ENCODE measurements at places on chromosomes 6 and 20.

DNA sequence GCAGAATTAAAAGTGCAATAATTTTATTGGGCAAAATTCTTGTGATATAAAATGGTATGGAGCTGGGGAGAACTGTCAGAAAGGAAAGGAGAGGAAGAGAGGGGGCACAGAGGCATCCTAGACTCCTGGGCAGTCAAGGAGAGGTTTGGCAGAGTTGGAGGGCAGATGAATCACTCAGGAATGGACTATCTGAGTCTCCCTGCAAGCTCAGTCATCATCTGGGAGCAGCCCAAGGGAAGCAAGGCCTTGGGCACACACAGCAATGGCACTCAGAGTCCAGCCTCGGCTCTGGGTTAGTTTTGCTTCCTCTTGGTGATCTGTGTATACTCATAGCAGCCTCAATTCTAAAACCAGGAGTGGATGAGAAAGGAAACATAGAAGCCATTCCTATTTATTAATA lies 67.2 kb downstream of the SLC22A1 start:
- DNase-seq: no peak

GRCh38 chr6:7267466-7268091 lies 45.4 kb downstream of the SSR1 start:
- DNase-seq: peak; percentile 59

DNA sequence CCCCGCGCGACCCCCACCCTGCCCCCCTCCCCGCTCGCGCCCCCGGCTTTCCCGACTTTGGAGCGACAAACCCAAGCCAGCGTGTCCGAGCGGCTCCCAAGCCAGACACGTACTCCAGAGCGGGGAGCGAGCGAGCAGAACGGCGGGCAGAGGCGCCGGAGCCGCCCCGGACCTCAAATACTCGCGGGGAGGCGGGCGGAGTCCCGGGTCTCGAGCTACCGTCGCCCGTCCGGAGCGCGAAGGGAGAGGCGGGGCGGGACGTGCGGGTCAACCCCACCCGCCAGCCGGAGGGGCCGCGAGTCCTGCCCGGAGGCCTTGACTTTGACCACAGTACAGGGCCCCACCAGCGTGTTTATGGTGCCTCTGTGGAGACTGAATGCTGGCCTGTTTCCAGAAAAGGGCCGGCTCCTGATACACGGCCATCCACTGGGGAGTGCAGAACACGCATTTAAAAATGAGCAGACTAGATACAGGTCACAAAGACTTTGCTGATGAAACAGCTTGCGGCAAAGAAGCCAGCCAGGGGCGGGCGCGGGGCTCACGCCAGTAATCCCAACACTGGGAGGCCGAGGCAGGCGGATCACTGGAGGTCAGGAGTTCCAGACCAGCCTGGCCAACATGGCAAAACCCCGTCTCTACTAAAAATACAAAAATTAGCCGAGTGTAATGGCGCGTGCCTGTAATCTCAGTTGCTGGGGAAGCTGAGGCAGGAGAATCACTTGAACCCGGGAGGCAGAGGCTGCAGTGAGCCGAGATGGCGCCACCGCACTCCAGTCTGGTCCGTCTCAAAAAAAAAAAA lies at the start of gene SERPINB6:
Gene SERPINB6, minus strand, starts transcription at position 148 of the 799 bp plus-strand sequence. CDS start 12,235 bp downstream, outside the sequence.
- DNase-seq: peak; percentile 73

DNA sequence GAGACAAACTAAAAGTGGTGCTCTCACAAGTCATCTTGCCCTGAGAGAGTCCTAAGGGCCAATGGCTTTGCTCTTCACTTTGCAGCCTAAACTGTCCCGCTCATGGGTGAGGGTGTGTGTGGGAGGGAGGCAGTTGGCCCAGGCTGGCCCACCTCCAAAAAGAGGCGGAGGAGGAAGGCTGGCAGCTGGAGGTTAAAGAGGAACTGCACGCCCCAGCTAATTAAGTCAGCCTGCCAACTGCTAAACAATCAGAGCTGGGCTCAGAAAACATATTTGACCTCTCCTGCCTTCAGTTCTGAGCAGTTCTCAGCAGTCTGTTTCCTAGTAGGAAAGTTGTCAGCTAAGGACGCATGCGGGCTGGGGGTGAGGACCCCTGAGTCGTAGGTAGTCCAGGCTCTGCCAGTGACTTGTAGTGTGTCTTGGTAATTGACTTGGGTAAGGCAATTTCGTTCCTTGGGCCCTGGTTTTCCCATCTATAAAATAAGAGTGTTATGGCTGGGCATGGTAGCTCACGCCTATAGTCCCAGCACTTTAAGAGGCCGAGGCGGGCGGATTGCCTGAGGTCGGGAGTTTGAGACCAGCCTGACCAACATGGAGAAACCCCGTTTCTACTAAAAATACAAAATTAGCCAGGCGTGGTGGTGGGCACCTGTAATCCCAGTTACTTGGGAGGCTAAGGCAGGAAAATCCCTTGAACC lies 17.0 kb downstream of the GSS start:
- DNase-seq: no peak

DNA sequence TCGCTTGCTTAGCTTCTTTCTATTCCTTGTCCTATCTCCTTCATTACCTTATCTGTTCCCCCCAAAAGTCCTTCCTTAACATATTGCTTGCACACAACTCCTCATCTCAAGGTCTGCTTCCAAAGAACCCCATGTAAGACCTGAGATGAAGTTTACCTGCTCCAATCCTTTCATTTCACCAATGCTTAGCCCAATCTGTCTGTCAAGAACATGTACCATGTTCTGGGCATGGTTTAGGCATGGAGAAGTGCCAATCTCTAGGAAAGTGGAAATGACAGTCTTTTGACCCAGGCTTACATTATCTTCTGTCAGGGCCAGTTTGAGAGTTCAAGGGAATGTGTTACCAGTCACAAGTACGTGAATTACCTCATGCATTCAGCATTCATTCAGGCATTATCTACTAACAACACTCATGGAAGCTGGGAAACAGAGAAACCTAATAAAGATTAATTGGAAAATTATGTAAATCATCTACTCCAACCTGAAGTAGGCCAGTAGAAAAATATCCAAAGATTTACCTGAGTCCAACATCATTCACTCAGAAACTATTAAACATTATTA lies 15.8 kb upstream of the TASP1 start:
- DNase-seq: no peak

DNA sequence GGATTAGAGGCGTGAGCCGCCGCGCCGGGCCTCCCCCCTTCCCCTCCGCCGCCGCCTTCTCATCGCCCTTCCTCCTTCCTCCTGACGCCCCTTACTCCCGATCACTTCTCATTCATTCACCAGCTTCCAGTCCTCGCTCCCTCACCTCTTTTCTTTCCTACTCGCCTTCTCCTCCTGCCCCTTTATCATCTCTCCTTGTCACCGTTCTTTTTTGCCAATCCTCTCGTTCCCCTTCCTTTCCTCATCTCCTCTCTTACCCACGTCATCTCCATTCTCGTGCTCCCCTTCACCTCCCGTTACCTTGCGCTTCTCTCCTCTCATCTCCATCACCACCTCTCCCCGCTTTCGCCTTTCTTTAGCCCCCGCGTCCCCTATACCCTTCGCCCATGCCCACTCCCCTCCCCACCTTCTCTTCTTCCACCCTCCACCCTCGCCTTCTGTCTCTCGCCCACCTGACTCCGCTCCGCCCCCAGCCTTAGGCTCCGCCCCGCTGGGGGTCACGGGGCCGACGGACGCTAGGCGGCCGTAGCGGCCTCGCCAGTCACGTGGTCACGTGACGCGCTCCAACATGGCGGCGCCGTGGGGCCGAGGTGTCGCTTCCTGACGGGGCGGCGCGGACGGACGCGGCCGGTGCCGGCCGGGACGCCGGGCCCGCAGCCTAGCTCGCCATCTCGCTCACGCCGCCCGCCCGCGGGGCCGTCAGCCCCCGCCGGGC lies at the start of gene ARFGEF2:
Gene ARFGEF2, plus strand, starts transcription at position 544 of the 715 bp plus-strand sequence. CDS start 179 bp downstream, outside the sequence.
- peak; percentile 91 for DNase-seq

- DNase-seq: no peak
Observed at GRCh38 chr20:2658414-2659354, 5.3 kb downstream of the IDH3B start.

- no peak for DNase-seq
Observed at GRCh38 chr6:166726201-166726600, 99.2 kb upstream of the RPS6KA2 start.

DNA sequence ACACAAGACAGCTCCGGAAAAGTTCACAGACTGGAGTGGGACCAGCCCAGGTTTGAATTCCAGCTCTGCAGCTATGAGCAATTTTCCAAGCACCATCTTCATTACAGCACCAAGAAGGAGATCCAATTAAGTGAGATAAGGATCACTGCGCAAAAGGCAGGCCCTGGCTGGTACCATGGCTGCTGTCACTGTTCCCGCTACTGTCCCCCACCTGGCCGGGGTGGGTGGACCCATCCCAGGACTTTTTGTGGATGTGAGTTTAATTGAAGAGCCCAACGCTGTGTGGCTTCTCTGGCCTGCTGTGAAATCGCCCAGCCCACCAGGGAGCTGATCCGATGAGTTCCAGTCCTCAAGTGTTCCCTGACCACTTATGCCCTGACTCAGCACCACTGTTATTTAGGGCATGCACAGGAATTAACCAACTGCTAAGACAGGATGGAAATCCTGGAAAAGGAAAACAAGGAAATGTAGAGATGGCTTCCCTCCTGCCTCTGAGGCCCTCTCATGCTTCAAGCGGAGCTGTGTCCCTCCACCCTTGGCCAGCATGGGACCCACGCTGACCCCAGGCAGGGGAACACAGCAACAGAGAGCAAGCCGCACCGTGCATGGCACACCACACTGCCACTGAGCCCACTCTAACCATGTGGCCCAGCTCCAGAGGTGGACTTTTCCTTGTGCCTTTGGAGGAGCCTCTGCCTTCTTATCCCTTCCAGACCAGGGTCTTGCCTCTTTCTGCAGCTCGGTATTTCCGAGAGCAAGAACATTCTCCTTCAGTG lies 150.0 kb upstream of the CST7 start:
- DNase-seq: no peak

- no peak for DNase-seq
Observed at GRCh38 chr6:116438590-116439448, 22.4 kb upstream of the CALHM6 start.

DNA sequence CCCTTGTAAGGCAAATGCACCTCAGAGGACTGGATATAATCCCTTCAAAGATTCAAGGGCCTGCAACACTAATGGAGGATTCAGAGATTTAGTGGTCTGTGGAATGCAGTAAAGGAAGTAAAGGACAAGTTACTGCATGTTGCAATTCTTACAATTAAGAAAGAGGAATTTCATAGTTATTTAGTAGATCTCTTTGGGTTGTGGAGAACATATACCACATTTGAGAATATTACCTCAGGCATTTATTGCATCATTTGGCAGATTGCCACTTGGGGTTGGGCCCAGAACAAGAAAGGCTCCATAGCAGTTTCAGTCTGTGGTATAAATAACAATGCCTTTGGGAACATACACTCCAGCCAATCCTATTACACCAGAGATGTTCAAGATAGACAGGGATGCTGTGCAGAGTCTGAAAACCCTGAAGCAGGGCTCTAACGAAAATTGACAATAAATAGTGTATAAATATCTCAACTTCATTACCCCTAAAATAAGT lies 20.9 kb upstream of the EPM2A start:
- DNase-seq: peak; percentile 42

- DNase-seq: no peak
Observed at GRCh38 chr20:16929756-16930155, 181.6 kb downstream of the OTOR start.

- no peak for DNase-seq
Observed at GRCh38 chr6:26598267-26598666, 1.5 kb downstream of the ABT1 start.

- DNase-seq: no peak
Observed at GRCh38 chr6:134814076-134814695, 135.7 kb downstream of the ALDH8A1 start.

DNA sequence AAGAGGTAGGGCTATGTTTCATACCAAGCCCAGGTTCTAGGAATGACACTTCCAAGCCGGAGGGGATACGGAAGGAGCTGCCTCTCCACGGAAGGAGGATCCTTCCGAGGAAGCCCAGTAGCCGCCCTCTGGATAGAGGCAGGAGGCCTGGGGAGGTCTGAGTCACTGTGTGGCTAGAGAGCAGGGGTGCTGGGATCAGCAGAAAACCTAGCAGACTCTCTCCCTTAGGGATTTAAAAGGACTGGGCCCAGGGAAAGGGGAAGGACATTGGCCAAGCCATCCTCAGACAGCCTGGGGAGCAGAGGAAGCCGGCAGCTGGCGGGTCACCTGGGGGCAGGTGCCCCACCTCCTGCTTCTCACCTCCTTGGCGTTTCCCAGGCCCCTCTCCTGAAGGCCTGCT lies 36.6 kb upstream of the NFATC2 start:
- no peak for DNase-seq

DNA sequence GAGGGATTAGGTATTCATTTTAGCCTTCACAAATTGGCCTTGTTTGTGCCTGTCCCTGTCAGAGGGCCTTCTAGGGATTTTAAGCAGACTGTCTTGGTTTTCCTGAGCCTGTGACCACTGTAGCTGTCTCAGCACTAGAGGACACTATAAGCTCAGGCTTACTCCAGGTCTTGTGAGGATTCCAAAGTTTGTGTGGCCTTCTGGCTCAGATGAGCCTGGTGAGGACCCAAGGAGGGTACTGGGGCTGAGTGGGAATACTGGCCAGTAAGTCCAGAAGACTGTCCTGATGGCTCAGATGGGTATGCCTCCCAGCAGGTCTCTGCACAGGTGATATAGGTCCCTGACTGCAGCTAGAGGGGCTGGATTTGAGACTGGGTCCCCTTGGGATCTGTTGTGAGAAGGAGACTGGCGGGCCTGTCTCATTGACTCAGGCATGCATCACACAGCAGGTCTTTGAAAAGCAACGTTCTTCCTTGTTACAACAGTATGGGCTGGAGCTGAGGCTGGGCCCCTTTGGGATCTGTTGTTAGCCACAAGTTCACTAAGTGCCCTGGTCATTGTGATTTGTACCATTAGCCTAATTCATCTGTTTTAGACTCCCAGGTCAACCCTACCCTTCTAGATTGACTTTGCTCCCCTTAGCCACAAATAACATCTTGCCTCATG lies 26.3 kb upstream of the TFB1M start:
- DNase-seq: no peak

DNA sequence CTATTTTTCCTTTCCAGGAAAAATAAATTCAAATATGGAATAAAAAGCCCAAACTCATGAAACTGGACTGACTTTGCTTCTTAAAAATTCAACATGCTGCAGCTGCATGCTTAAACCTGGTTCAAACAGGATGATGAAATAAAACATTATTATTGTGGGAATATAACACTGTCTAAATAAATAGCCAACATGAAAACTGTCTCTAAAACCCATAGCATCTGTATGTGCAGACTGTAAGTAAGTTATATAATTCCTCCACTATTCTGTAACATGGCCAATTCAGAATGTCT lies 30.4 kb upstream of the AHI1 start:
- no peak for DNase-seq

GRCh38 chr6:1137849-1138248 lies 174.0 kb upstream of the FOXQ1 start:
- DNase-seq: no peak

GRCh38 chr20:709991-710779 lies 34.6 kb upstream of the SCRT2 start:
- DNase-seq: no peak

DNA sequence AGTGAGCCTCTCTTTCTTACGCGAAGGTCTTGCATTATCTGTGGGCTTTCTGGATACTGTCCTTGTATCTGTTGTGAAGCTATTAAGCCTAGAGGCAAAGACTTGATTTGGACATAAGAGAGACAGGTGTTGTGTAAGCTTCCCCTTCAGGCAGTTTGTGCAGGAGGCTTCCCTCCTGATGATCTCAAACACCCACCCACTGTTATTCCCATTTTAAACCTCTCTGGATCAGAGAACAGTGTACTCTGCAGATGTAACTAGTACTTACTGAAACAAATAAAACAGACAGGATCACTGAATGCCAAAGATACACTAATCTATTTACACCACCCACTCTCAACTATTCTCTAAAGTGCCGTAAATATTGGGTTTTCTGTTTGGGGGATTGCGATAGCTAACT lies 113.8 kb upstream of the RAB32 start:
- no peak for DNase-seq

GRCh38 chr6:163956571-163957407 lies 542.3 kb downstream of the QKI start:
- peak; percentile 41 for DNase-seq

All from LoVo (cell line).